ENCODE measurements at places on chromosomes 7 and 10.

- DNase-seq, result no peak
Observed at GRCh38 chr10:97365761-97366351, 31.3 kb upstream of the FRAT2 start.

DNA sequence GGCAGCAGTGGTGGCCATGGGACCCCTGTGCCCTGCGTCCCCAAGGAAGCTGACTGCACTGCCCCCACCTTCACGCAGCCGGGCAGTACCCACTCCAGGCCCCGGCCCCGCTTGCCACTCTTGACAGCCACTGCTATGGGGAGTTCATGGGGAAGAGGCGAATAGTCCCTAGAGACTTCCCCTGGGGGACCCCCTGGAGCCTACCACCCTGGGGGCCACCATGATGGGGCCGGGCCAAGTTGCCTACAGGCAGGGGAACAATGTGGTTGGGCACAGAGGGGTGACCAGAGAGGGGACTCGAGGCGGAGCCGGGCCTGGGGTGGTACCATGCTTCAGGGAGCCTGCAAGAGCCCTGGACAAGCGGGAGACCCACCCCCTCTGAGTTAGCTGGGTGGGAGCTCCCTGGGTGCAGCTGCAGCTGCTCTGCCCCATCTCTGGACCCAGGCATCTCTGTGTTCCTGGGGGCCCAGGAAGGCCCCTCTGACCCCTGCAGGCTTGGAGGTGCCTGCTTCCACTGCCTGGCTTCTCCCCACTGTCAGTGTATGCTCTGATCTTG is 567.6 kb downstream of the GRM8 start:
- DNase-seq, result no peak

DNA sequence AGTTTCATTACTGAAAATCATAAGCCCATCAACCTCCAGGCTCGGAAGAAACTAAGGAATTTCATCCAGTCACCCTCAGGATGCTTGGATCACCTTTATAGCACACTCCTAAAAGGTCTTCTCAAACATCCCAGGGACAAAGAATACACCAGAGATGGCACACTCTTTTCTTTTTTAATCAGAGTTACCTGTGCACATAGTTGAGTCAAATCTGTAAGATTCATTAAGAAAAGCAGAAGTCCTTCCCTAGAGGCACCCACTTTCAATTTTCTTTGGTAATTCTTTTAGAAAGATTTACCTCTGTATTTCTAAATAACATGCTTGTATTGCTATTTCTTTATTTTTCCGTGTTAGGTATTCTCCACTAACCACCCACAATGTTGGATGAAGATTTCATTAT is 50.6 kb upstream of the IL6 start:
- no peak for DNase-seq

- DNase-seq, result no peak
Observed at GRCh38 chr10:21191512-21191911, 294.4 kb upstream of the NEBL start.

GRCh38 chr7:52431082-52431815 is 604.2 kb upstream of the POM121L12 start:
- DNase-seq, result no peak

DNA sequence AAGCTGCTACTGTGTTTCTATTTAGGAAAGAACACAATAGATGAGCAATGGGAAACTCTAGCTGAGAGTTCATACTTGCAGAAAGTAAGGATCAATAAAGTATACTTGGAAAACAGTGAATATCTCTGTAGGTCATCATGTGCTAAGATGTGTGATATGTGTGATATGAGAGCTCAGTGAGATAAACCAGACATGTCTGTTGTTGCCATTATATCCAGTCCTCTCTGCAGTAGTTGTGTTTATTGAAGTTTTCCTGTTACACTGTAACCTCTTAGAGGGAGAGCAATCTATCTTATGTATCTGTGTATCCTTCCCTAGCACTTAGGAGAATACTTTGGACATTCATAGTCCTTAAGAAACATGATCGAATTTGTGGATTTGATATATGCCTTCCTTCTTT is 19.1 kb downstream of the TRUB1 start:
- DNase-seq, result no peak
